Nucleus accumbens (tissue), 56 donors: ENCODE measurements at places on chromosomes 3 and 15.
A peak's percentile ranks its signal among the peaks of the same experiment; 100 is the strongest.

DNA sequence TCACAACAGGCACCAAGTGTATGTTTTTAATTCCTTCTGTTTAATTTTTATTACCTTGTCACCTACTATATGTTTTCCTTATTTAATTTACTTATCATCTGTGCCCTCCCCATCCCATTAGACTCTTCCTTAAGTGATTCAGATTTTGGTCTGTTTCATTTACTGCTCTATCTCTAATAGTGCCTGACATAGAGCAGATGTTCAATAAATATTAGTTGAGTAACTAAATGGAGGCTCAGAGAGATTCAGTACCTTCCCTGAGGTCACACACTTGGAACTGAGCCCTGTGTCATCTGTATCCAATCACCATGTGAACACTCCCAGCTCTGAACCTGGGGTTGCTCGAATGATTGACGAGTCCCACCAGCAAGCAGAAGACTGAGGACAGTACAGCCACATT lies 318.1 kb upstream of the WNT5A start:
- DNase-seq, result no peak

- no peak for DNase-seq
Measured at GRCh38 chr3:45861043-45861719, 19.3 kb upstream of the LZTFL1 start.

DNA sequence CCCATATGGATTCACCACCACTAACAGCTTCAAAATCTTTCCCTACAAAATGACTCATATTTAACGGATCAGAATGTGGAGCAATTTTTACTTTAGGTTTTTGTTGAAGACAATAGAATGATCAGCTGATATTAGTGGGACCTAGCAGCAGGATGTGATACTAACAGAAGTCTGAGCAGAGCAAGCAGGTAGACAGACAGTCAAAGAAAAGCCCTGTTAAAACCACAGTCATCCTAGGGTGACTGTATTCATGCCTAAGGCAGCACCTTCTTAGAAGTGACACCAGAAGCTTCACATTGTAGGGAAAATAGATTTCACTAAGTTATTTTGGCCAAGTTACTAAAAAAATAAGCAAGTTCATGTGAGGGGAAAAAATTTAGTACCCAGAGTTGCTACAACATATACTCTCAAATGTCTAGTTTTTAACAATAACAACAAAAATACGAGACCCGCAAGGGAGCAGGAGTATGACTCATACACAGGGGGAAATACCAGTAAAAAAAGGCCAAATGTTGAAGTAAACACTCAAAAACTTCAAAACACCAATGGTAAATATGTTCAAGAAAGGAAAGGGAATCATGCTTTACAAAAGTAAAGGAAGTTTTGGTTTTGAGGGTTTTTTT lies 590.9 kb downstream of the EPHA3 start:
- no peak for DNase-seq

DNA sequence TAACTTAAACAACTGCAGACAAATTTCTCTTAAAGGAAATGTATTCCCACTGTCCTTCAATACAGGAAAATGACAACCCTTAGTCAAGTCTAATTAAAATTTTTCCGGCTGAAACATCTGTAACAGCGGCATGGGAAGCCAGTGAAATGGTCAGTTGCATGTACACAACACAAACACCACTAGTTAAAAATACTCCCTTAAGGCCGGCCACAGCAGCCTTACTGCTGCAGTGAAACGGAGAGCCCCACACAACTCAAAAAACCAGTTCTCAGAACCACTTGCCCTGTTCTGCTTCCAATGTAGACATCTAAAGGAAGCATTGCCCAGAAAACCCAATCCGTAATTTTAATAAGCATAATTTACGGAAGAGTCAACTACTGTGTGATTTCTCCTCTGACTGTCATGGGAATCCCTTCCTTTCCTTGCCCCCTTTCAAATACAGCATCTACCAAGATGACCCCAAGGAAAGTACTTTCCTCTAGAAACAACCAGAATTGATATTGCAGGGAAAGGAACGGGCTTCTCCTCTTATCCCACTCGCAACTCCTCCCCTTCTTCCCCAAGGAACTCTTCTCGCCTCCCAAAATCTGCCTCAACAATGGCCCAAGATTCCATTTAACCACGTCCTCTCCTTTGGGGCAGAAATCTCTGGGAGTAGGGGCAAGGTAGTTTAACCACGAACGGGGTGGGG lies 1.6 kb downstream of the FBN1 start:
- DNase-seq, result no peak

DNA sequence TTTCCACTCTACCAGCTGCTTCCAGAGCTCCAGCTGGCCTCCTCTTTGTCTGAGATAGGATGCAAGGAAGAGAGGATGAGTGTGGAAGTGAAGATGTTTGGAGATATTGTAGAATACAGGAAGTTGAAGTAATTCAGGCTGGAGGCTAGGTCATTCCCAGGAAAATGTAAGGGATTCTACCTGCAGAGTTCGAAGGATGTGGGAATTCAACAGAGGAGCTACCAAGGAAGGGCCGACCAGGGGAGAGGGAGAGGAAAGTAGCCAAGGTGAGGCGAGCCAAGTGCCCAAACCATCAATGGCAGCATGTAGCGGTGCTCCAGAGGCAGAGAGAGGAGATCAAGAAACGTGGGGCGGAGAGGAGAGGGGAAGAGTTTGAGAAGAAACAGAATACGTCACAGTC lies 49.0 kb upstream of the EPHB3 start:
- no peak for DNase-seq

- DNase-seq, result no peak
Measured at GRCh38 chr3:100141586-100141985, 27.3 kb upstream of the FILIP1L start.

DNA sequence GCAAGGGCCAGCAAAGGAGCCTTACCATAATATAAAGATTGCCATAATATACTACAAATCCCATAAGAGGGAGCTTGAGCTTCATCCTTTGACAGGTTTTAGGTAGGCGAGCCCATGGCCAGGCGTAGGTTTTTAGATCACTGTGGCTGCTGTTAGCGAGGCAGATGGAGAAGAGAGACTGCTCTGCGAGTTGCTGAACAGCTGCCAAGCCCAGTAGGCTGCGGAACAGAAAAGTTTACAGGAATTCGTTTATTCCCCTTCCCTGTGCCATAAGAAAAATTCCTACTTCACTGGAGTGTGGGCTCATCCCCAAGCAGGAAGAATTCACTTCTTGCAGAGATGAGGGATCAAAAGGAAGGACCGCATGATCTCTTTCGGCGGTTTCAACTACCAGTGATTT lies 30.5 kb downstream of the TMED3 start:
- DNase-seq, result no peak

- DNase-seq, result no peak
Measured at GRCh38 chr3:50347187-50347813, 1.8 kb upstream of the ZMYND10 start.

GRCh38 chr3:24829011-24829581 lies 334.4 kb upstream of the THRB start:
- DNase-seq, result peak; percentile 57

DNA sequence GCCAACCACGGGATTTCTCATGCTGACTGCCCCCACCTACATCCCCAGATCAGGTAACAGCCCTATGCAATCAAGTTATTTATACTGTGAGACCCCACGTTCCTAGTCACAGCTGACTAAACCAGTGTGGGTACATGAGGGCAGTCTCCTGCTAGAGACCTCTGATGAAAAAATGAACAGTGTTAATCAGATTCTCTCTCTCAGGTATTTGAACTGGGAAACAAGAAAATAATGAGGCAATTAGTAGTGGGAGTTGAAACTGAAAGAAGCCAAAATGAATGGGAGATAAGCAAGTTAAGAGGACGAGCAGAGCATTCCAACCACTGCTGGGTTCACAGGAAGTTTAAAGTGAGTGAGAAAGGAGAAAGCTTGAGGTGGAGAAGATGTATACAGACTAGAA lies 98.5 kb upstream of the MYO5C start:
- no peak for DNase-seq

DNA sequence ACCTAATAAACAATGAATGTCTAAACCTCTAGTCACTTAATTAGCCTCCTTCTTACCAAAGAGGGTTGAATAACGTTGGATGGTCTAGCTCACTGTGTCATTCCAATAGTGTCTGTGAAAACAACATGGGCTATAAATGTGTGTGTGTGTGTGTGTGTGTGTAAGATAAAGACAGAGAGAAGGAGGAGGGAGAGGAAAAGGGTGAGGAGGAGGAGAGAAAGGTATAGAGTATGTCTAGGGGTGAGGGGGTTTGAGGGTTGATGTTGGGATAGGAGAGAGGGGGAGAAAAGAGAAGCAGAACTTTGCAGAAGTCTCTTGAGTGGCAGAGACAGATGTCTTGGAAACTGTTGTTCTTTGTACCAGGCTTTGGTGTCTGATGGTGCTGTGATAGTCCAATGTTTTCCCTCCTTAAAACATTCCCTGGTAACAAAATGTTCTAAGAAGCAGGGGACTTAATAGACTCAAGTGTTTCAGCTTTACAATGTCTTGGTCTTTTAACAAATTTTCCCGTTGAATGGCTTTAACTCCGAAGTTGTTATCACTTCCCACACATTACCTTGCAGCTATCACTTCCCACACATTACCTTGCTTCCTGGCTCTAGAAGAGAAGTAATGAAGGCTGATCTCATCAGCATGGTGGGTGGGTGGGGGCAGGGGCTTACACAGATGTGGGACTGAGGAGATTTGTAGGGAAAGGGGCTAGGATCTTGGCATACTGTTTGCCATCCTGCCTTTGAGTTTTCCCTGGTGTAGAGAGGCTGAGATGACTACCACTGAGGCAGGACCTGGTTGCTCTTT lies 57.8 kb upstream of the ETV5 start:
- no peak for DNase-seq

- no peak for DNase-seq
Measured at GRCh38 chr3:186152361-186152798, 43.5 kb upstream of the ETV5 start.

DNA sequence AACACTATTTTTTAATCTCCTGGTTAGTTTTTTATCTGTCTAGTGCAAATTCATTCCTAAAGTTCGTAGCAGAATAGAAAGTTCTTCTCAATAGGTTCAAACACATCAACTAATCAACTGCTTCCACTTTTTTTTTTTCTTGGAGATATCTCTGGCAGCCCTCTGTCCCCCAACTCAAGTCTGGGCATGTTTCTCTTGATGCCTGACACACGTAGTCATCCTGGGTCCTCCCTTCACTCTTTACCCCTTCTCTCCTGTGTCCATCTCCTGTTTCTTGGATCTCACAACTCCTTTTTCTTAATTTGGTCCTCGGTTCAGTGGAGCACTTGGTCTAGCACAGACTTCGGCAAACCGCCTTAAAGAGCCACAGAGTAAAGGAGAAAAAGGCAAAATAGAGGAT lies 14.4 kb downstream of the TNFAIP8L3 start:
- DNase-seq, result no peak

GRCh38 chr3:197468167-197468566 lies 87.6 kb downstream of the BDH1 start:
- no peak for DNase-seq

- no peak for DNase-seq
Measured at GRCh38 chr15:90885432-90886290, 1.4 kb downstream of the FES start.
